Stomach (tissue), 19 donors: ENCODE measurements at places on chromosomes 2 and 18. TPM values are rescaled to one million over a fixed set of nuclear protein-coding genes. Genes with fewer than 3 reads are reported as not detected.
A peak's percentile ranks its signal among the peaks of the same experiment; 100 is the strongest.

GRCh38 chr2:71674158-71674851 is 220.9 kb downstream of the DYSF start:
- no peaks in the 10 kb centered on the region for H3K36me3 ChIP-seq
- no peaks in the 10 kb centered on the region for H3K27me3 ChIP-seq
- no peaks in the 10 kb centered on the region for H3K4me1 ChIP-seq
- DNase-seq = no peak
- H3K4me3 ChIP-seq = no peak overlapping the region

DNA sequence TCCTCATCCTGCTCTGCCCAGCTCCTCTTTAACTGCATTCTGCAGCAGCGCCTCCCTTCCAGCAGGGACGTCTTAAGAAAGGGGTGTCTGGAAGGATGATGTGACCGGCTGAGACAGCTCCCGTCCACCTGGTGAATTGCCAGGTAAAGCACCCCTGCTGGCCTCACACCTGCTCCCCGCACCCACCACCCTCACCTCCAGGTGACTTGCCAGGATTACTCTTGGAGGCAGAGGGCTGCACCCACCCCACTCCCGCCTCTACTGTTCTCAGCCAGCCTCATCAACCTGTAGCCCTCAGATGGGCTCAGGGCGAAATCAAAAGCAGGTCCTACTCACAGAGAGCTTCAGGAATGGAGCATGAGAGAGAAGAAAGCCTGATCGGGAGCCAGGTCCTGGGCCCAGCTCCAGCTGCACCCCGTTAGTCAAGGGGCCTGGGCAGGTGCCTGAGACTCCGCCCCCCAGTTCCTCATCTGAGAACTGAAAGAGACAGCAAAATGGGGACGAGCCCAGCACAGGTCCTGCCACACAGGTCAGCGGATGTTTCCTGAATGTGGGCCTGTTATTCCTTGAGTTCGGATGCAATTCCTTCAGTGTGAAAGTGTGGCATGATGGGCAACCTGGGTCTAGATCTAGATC is 5.6 kb downstream of the ADRA2B start:
- H3K4me1 ChIP-seq = peaks cover 19% of the 10 kb centered on the region
- peaks cover 5% of the 10 kb centered on the region for H3K27me3 ChIP-seq
- no peak overlapping the region for H3K27ac ChIP-seq
- no peaks in the 10 kb centered on the region for H3K36me3 ChIP-seq
- no peak overlapping the region for H3K4me3 ChIP-seq

MOGAT1 gene
- total RNA-seq = not detected

- no peaks in the 10 kb centered on the region for H3K27me3 ChIP-seq
- H3K36me3 ChIP-seq = no peaks in the 10 kb centered on the region
- H3K4me3 ChIP-seq = no peak overlapping the region
- H3K4me1 ChIP-seq = no peaks in the 10 kb centered on the region
These were observed 128.0 kb downstream of the OLA1 start for GRCh38 chr2:174120346-174120745.

GRCh38 chr18:76708722-76709353 is 113.5 kb upstream of the ZNF236 start:
- H3K4me3 ChIP-seq = no peak overlapping the region
- no peaks in the 10 kb centered on the region for H3K27me3 ChIP-seq
- H3K36me3 ChIP-seq = no peaks in the 10 kb centered on the region
- no peak for DNase-seq

GRCh38 chr18:12014086-12014485 is 32.8 kb downstream of the IMPA2 start:
- H3K27ac ChIP-seq = no peak overlapping the region
- H3K4me3 ChIP-seq = no peak overlapping the region
- DNase-seq = no peak
- H3K4me1 ChIP-seq = peaks cover 71% of the 10 kb centered on the region
- peaks cover 86% of the 10 kb centered on the region for H3K36me3 ChIP-seq

GRCh38 chr18:45801416-45802004 is 24.0 kb upstream of the SIGLEC15 start:
- no peak for DNase-seq
- H3K4me3 ChIP-seq = no peak overlapping the region
- H3K36me3 ChIP-seq = no peaks in the 10 kb centered on the region
- H3K27me3 ChIP-seq = no peaks in the 10 kb centered on the region
- no peaks in the 10 kb centered on the region for H3K4me1 ChIP-seq

BMP10 gene
- total RNA-seq = not detected

GRCh38 chr18:21706386-21706865 is 1.9 kb upstream of the ABHD3 start:
- H3K27me3 ChIP-seq = no peaks in the 10 kb centered on the region
- H3K4me3 ChIP-seq = no peak overlapping the region
- peaks cover 5% of the 10 kb centered on the region for H3K36me3 ChIP-seq
- H3K27ac ChIP-seq = no peak overlapping the region

GRCh38 chr2:226977775-226978190 is 141.9 kb downstream of the RHBDD1 start:
- DNase-seq = peak; percentile 36
- no peak overlapping the region for H3K4me3 ChIP-seq
- H3K27ac ChIP-seq = no peak overlapping the region
- H3K4me1 ChIP-seq = no peaks in the 10 kb centered on the region
- H3K36me3 ChIP-seq = no peaks in the 10 kb centered on the region

GRCh38 chr2:237859533-237860272 is at the start of gene RAMP1:
Gene RAMP1 (plus strand): TSS chr2:237859623. CDS start chr2:237859676, 53 bp downstream.
- H3K27me3 ChIP-seq = no peaks in the 10 kb centered on the region
- peak within 1 kb of the TSS; percentile 62 for H3K4me3 ChIP-seq
- peak within 1 kb of the TSS; percentile 93 for H3K27ac ChIP-seq
- no peaks in the 10 kb centered on the region for H3K36me3 ChIP-seq
- no peak for DNase-seq
- peaks cover 36% of the 10 kb centered on the region for H3K4me1 ChIP-seq

- H3K4me3 ChIP-seq = no peak overlapping the region
- DNase-seq = no peak
These were observed 110.3 kb downstream of the SP3 start for GRCh38 chr2:173854840-173855239.

GRCh38 chr2:61705625-61706024 is 148.2 kb downstream of the FAM161A start:
- DNase-seq = no peak
- H3K4me1 ChIP-seq = no peaks in the 10 kb centered on the region
- H3K27me3 ChIP-seq = no peaks in the 10 kb centered on the region
- no peaks in the 10 kb centered on the region for H3K36me3 ChIP-seq
- no peak overlapping the region for H3K4me3 ChIP-seq

GRCh38 chr18:35071819-35072247 is 30.6 kb downstream of the MAPRE2 start:
- no peak overlapping the region for H3K4me3 ChIP-seq
- H3K36me3 ChIP-seq = peaks cover 19% of the 10 kb centered on the region
- no peaks in the 10 kb centered on the region for H3K27me3 ChIP-seq

TUBA3E gene
- total RNA-seq = not detected

MLPH gene
- total RNA-seq = 379 TPM

GRCh38 chr2:216863946-216864345 is 4.1 kb upstream of the TNP1 start:
- no peaks in the 10 kb centered on the region for H3K36me3 ChIP-seq
- DNase-seq = no peak
- no peaks in the 10 kb centered on the region for H3K27me3 ChIP-seq
- no peaks in the 10 kb centered on the region for H3K4me1 ChIP-seq

DNA sequence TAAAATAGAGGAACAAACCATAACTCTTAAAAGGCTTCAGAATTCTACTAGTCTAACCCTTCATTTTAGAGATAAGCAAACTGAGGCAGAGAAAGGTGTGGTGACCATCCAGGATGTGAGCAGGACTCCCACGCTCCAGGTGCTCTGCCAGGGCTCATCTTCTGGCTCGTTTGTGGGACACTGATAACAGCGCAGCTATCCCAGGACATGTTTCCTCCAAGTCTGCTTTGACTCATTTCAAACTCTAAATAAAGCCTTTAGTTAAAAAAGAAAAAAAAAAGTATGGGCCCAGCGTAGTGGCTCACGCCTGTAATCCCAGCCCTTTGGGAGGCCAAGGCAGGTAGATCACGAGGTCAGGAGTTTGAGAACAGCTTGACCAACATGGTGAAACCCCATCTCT is 28.4 kb downstream of the CNRIP1 start:
- DNase-seq = no peak
- no peaks in the 10 kb centered on the region for H3K27me3 ChIP-seq
- H3K36me3 ChIP-seq = no peaks in the 10 kb centered on the region
- H3K4me1 ChIP-seq = peaks cover 8% of the 10 kb centered on the region
- H3K4me3 ChIP-seq = no peak overlapping the region

- no peak overlapping the region for H3K4me3 ChIP-seq
- H3K27ac ChIP-seq = no peak overlapping the region
- H3K36me3 ChIP-seq = no peaks in the 10 kb centered on the region
These were observed 113.0 kb downstream of the RND3 start for GRCh38 chr2:150374492-150374891.

CGREF1 gene
- 1.4 TPM for total RNA-seq

DNA sequence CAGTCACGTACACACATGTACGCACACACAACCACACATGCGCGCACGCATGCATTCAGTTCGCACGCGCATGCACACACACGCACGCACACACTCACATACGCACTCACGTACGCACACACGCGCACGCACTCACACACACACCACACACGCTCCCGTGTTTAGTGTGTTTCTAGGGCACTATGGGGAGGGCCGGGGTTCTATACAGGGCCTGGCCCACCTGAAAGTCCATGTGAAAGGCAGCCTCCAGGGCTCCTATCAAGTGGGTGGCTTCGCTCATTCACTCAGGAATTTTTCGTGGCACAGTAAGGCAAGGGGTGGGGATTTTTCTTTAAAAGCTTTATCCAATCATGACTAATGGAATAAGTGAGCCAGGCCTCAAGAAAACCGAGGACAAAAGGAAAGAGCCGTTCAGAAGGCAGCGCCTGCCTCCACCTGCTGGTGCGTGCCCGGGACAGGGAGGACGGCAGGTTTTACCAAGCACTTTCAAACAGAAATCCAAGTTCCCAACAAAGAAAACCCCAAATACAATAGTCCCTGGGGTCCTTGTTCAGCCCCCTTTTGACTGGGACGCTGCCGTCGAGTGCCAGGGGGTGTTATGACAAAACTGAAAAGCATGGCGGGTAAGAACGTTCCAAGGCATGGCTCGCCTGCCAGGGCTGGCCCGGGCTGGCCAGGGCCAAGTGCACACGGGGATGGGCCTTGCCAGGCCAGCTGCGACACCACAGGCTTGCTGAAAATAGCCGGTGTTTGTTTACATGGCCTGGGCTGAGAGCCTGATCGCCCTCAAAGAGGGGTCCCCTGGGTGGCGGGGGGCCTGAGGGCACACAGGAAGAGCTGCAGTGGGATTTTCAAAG is 110.0 kb downstream of the HDAC4 start:
- H3K4me3 ChIP-seq = no peak overlapping the region
- H3K27me3 ChIP-seq = no peaks in the 10 kb centered on the region

GRCh38 chr2:182509216-182509615 is 82.4 kb upstream of the PDE1A start:
- no peak for DNase-seq
- no peak overlapping the region for H3K27ac ChIP-seq
- no peaks in the 10 kb centered on the region for H3K4me1 ChIP-seq
- H3K4me3 ChIP-seq = no peak overlapping the region

- DNase-seq = peak; percentile 5
- no peaks in the 10 kb centered on the region for H3K4me1 ChIP-seq
- H3K27ac ChIP-seq = no peak overlapping the region
- no peaks in the 10 kb centered on the region for H3K27me3 ChIP-seq
- no peaks in the 10 kb centered on the region for H3K36me3 ChIP-seq
These were observed 24.8 kb upstream of the TFCP2L1 start for GRCh38 chr2:121309801-121310200.

DNA sequence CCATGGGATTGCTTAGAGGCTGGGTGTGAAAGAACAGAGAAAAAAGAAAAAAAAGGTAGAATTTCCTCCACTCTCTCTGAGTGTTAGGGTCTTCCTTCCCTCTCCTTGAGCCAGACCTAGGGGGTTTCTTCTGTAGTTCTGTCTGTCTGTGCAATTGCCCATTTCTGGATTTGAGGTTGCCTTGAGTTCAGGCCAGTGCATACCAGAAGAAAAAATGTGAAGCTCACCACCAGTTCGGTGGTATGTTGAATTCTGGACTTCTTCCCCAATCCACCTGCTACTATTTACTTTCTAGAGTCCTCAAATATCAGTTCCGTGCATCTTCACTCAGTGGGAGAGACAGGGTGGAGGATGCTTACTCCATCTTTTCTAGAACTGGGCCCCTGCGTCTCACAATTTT is 15.3 kb upstream of the SELENOI start:
- H3K27ac ChIP-seq = no peak overlapping the region
- H3K27me3 ChIP-seq = no peaks in the 10 kb centered on the region
- no peaks in the 10 kb centered on the region for H3K4me1 ChIP-seq
- DNase-seq = no peak
- H3K4me3 ChIP-seq = no peak overlapping the region

- H3K27me3 ChIP-seq = no peaks in the 10 kb centered on the region
- no peak overlapping the region for H3K4me3 ChIP-seq
- no peaks in the 10 kb centered on the region for H3K36me3 ChIP-seq
- H3K27ac ChIP-seq = no peak overlapping the region
- DNase-seq = no peak
These were observed 10.7 kb upstream of the SULT1C4 start for GRCh38 chr2:108367014-108367413.

SLC4A5 gene
- total RNA-seq = 4.8 TPM

AFF3 gene
- total RNA-seq = 78.8 TPM

LOXHD1 gene
- total RNA-seq = 0.45 TPM

GRCh38 chr18:35971661-35972196 is 750 bp upstream of the RMP24 start:
- peaks cover 23% of the 10 kb centered on the region for H3K4me1 ChIP-seq
- H3K27me3 ChIP-seq = no peaks in the 10 kb centered on the region
- peak overlapping the region; percentile 84 for H3K4me3 ChIP-seq
- no peak for DNase-seq
- peak overlapping the region; percentile 92 for H3K27ac ChIP-seq
- peaks cover 4% of the 10 kb centered on the region for H3K36me3 ChIP-seq

DNA sequence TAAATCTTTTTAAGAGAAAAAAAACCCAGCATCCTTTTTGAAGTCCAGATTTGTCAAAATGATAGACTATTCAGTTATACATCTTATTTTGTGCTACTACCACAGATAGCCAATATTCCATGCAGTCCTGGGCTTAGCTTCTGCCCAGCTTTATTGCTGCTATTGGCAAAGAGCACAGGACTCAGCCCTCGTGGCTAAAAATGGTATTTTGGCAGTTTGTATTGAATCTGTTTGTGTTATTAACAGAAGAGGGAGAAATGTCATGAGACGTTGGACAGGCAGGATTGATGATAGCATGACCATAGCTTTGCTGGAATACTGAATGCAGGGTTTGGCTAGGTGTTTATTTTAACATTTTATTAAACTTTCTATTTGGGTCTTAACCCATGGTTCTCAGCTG is 19.4 kb downstream of the ELAC1 start:
- no peaks in the 10 kb centered on the region for H3K27me3 ChIP-seq
- no peaks in the 10 kb centered on the region for H3K4me1 ChIP-seq
- no peak overlapping the region for H3K4me3 ChIP-seq
- DNase-seq = no peak
- H3K27ac ChIP-seq = no peak overlapping the region

GRCh38 chr2:128641421-128642080 is 322.9 kb upstream of the HS6ST1 start:
- H3K27me3 ChIP-seq = no peaks in the 10 kb centered on the region
- H3K36me3 ChIP-seq = no peaks in the 10 kb centered on the region
- peak; percentile 13 for DNase-seq
- H3K4me1 ChIP-seq = no peaks in the 10 kb centered on the region

CHPF gene
- 119 TPM for total RNA-seq

- no peak for DNase-seq
- no peaks in the 10 kb centered on the region for H3K4me1 ChIP-seq
- H3K36me3 ChIP-seq = no peaks in the 10 kb centered on the region
- H3K4me3 ChIP-seq = no peak overlapping the region
These were observed 95.4 kb downstream of the SOCS6 start for GRCh38 chr18:70384181-70384790.
